CD4-positive, alpha-beta T cell treated with Interleukin-4 for 1 hour (primary cell): ENCODE measurements at places on chromosomes 4 and X.

DNA sequence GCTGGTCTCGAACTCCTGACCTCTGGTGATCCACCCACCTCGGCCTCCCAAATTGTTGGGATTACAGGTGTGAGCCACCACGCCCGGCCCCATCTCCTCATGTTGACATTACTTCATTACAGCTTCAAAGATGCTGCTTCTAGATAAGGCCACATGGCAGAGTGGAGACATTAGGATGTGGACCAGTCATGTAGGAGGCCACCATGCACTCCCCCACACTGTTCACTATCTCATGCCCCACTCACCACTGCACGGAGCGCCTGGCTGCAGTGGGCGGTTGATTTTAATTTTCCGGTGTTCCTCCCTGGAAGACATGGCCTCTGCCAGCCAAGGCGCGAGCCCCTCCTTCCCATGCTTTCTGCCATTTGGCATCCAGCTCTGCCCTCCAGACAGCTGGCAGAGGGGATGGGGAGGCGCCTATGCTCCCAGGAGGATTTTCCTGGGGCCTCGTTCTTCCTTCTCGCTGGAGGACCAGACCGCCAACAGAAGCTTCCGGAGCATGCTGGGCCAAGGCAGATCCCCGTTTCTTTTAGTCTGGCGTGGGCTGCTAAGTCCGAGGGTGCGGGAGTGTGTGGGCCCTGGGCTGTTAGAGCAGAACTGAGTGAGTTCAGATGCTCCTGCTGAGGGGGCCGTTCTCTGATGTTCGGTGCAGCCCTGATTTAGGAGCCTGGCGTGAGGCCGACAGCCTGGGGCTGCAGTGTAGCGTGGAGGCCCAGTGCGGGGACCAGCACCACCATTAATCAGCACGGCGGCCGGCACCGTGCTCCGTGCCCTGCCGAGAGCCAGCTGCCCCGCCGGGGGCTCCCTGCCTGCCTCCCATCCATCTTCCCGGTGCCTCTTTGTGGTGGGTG lies 93.1 kb downstream of the SORCS2 start:
- DNase-seq = no peak

- no peak for DNase-seq
Observed at GRCh38 chrX:3712870-3713224, 602 bp downstream of the PRKX start.

DNA sequence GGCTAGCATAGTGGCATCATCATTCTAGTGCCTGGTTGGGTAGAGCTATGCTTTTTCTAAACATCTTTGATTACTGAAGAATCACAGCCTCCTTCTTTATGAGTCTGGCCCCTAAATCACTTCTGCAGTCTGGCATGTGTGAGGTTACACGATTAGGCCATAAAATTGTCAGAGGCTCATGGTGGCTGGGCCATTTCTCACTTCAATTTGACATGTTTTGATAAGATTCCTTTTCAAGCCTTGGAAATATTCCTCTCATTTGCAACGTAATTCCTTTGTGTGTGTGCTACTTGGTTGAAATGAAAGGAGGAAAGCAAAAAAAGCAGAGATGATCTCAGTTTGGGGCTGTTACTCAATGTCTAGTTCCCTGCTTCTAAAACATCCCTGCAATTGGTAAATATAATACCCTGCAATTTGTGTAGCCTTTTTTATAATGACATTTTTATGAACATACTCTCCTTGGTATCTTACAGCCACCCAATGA lies 6.2 kb downstream of the CCKAR start:
- DNase-seq = no peak

DNA sequence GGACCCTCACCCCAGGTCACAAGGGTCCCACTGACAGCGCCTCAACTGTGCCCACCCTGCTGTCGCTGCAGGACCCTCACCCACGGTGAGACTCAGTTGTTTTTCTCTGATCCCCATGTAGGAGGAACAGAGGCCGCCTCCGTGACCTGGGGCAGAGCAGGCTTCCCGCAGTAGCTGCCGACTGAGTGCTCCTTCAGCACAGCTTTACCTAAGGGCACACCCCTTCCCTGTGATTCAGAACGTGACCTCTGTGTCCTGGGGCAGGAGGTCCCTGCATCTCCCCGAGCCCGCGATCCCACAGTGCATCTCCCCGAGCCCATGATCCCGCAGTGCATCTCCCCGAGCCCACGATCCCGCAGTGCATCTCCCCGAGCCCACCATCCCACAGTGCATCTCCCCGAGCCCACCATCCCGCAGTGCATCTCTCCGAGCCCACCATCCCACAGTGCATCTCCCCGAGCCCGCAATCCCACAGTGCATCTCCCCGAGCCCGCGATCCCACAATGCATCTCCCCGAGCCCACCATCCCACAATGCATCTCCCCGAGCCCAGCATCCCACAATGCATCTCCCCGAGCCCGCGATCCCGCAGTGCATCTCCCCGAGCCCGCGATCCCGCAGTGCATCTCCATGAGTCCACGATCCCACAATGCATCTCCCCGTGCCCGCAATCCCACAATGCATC lies 23.6 kb downstream of the PPP2R3B start:
- DNase-seq = no peak

- DNase-seq = no peak
Observed at GRCh38 chrX:43595931-43596330, 60.2 kb upstream of the MAOA start.

- no peak for DNase-seq
Observed at GRCh38 chr4:149574971-149575370, 240.7 kb downstream of the IQCM start.

DNA sequence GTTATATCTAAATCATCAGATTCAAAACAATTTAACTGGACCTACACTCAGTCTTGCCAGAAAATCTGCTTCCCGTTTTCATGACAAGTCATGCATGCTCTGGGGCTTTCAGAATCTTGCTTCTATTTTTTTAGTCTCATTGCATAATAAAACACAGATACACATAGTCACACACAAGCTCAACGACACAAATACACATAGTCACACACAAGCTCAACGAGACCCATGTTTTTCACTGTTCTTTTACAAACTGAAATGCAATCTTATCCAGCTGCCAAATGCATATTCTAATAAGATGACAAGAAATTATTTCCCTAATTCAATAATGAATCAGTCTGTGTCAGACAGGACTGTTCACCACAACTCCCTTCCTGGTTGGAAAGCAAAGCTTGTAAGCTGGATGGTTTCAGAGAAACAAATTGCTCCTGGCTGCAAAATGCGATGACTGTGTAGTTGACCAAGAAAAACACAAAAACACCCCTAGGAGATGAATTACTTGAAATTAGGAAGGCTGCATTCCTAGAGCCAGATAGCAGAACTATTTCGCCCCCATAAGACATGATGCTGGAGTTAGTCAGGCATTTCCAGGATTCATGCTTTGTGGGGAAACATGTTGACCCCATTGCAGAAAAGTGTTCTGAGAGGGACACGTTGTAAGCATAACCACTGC lies 208.7 kb downstream of the CHIC2 start:
- DNase-seq = no peak

- DNase-seq = no peak
Observed at GRCh38 chr4:26337612-26338011, 16.8 kb downstream of the RBPJ start.

DNA sequence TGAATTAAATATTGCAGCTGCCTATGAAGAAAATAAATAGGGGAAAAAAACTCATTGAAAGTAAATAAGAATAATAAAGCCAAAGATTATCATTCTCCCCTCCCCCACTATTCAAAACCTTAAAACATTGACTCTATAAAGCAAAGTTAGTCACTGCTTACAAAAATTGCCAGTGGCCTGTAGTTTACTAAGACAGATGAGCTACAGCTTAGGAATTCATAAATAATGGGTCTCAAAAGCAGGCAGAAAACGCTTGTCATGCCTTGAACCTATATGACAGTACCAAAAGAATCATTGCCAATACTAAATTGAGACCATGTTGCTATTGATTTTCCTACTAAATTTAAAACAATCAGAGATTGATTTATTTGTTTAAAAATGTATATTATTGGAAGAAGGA lies 78.9 kb downstream of the SLC10A7 start:
- DNase-seq = no peak

GRCh38 chr4:53479736-53480525 lies 102.5 kb downstream of the FIP1L1 start:
- DNase-seq = no peak

GRCh38 chr4:24278693-24279092 lies 305.7 kb downstream of the DHX15 start:
- no peak for DNase-seq

- no peak for DNase-seq
Observed at GRCh38 chrX:103373581-103373980, 2.8 kb upstream of the BEX3 start.

GRCh38 chr4:128358913-128359279 lies 71.3 kb upstream of the PGRMC2 start:
- no peak for DNase-seq

- DNase-seq = no peak
Observed at GRCh38 chr4:102535398-102536082, 34.4 kb downstream of the NFKB1 start.

DNA sequence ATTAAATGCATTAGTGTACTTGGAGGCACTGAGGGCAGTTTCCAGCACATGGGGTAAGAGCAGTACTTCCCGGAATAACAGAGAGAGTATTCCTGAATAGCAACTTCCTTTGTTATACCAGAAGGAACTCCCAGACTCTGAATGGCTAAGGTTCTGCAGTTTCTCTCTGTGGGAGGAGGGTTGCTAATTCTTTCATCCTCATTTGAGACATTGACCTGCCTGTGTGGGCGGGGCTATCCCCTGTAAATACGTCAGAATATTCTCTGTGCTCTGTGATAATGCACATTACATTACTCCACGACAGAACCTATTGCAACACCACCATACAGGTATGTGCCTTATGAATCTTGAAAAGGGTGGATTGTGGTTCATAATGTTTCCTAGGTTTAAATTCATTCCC lies 52.7 kb downstream of the SPINK2 start:
- DNase-seq = no peak

GRCh38 chrX:129058405-129058804 lies 464.9 kb downstream of the SMARCA1 start:
- no peak for DNase-seq

- peak; percentile 79 for DNase-seq
Observed at GRCh38 chrX:154369449-154370299, 4.8 kb downstream of the FLNA start.

DNA sequence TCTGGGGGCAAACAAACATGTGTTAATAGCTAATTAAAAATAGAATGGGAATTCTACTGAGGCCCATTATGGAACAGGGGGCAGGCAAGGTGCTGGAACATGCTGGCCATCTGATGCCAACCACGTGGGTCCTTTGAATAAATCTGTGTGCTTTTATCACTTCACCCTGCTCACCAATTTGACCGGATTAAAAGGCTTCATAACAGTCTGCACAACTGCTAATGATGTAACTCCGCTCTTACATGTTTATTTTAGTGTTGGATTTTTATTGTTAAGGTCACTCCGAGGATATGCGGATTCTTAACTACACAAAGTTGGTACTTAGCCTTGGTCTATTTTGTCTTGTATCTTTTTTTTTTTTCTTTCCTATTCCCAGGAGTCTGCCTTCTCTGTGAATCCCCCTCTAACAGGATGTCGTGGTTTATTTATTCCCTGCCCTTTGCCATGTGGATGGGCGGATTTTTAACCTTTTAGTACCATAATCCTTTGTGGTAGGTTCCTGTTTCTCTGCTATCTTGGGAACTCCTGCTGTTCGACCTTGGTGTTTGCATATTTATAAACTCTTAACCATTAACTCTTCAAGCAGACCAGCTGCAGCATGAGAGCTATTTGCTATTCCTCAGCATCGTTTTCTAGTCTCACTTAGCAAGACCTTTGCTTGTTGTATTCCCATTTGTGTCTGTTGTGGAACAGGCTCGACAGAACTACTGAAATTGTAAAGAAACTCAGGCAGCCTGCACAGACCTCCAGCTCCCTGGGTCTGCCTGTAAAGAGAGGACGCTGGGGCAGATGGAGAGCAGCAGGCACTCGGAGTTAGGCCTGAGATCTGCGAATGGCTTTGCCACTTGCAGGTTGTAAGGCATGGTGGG lies 38.0 kb downstream of the TRIM2 start:
- DNase-seq = no peak

GRCh38 chr4:168487282-168488035 lies 7.2 kb upstream of the DDX60L start:
- DNase-seq = no peak

GRCh38 chrX:94695910-94696309 lies 1021.9 kb downstream of the FAM133A start:
- no peak for DNase-seq

GRCh38 chr4:85478576-85478975 lies 3.6 kb downstream of the ARHGAP24 start:
- DNase-seq = no peak

GRCh38 chrX:47664737-47665136 lies 5.8 kb upstream of the UXT start:
- DNase-seq = no peak

DNA sequence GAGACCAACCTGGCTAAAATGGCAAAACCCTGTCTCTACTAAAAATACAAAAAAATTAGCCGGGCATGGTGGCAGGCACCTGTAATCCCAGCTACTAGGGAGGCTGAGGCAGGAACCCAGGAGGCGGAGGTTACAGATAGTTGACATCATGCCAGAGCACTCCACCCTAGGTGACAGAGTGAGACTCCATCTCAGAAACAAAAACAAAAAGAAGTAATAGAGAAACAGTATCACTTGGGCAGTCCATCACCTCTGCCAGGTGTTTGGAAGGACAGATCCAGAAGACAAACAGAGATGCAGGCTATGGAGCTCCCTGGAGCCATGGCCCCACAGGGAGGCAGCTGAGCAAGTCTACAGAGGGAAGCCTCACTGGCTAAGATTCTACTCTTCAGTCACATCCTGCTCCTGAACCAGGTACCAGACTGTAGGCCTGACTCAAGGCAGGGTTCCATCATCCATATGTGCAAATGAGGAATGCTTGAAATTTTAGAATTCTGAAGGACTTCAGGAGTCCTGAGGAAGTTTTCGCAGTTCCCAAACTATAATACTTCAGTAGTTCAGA lies 81.4 kb upstream of the CPEB2 start:
- DNase-seq = no peak

GRCh38 chr4:40669504-40669903 lies 39.8 kb upstream of the RBM47 start:
- no peak for DNase-seq

DNA sequence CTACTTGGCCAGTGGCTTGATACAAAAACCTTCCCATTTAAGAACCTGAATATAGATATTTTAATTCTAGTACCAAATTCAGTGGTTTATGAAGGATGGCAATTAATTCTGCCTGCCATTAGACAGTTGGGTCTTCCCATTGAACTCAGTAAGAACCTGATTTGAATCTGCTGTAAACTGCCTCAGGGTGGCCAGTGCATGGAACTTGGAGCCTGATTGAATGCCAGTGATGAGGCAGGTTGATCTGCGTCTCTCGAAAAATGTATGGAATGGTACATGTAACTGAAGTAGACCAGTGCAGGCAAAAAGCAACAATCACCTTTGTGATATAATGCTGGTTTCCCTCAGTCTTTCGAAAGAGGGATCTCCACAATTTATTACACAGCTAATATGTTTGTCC lies 421.4 kb downstream of the TMA16 start:
- DNase-seq = no peak

DNA sequence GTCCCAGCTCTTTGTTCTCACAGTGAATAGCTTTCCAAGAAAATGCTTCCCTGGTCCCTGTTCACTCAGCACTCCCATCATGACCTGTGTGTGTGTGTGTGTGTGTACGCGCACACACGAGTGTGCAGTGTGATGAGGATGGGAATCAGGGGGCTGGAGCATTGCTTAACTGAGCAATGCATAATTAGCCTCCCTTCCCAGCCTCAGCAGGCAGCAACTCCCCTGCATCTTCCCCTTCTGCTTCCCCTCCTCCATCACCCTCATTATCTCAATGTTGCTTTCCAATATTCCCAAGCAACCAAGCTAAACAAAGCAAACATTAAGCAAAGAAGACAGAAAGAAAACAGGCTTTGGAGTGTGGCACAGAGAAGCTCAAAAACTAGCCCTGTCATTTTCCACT lies 137.0 kb downstream of the RBM47 start:
- DNase-seq = no peak
